ENCODE measurements at places on chromosomes 5 and 9.
A peak's percentile ranks its signal among the peaks of the same experiment; 100 is the strongest.

- DNase-seq = no peak
Observed at GRCh38 chr9:93588641-93589609, 12.5 kb downstream of the PHF2 start.

- no peak for DNase-seq
Observed at GRCh38 chr5:36530215-36530614, 76.2 kb upstream of the SLC1A3 start.

DNA sequence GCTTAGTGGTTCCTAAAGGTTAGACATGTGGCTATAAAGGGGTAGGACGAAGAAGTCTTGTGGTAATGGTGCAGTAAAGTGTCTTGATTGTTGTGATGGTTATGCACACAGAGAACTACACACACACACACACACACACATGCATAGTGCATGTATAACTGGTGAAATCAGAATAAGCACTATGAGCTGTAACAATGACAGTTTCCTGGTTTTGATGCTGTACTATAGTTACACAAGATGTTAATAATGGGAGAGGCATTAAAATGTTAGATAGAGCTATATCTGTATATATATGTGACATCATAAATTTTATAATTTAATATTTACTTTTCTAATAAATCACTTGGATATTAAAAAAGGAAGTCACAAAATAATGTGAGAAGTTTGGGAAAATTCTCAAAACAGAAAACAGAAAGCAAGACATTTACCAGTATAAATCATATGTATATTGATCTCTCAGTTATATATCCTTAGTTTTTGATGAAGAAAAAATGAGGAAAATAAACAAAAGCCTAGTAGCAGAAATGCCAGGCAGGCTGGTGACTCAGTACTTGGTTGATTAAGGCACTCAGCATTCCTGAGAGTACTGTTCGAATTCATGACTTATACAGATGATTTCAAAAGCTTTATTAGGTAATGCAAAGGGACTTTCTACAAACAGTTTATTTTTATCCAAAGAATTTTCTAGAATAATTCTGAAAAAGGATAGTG, 350.5 kb upstream of the DAB2 start:
- no peak for DNase-seq

- DNase-seq = no peak
Observed at GRCh38 chr5:28961816-28962215, 1923.4 kb upstream of the CDH9 start.

GRCh38 chr9:89729954-89730530, 125.2 kb downstream of the GADD45G start:
- no peak for DNase-seq

- no peak for DNase-seq
Observed at GRCh38 chr5:135140446-135141204, 106.6 kb upstream of the PITX1 start.

- no peak for DNase-seq
Observed at GRCh38 chr5:65873181-65873750, 53.1 kb upstream of the ERBIN start.

DNA sequence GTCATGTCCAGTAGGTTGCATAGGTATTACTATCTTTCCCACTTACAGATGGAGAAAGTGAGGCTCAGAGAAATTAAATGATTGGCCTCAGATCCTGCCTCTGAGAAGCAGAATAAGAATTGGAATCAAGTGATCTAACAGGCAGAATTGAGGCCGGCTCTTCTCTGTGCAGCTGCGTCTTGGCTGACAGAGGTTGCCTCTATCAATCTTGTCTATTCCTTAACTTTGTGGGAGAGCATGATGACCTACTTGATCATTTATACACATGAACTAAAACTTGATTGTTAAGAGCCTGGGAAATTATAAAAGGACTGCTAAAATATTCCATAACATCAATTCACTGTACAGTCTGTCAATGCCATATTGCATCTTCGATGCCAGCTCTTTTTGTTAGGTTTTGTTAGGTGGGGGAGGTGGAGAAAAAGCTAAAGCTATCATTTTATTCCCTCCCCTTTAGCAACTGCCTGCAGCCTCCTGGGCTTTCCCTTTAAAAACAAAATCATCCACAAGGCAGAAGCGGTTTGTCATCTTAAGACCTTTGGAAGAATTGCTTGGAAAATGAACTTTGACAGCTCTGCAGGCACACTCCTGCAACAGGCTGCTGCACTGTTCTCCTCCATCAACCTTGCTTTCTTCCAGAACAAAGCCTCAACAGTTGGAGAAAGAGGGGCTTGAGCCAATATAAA, 247.4 kb downstream of the SMARCA2 start:
- no peak for DNase-seq

GRCh38 chr5:36310138-36310537, 8.4 kb upstream of the RANBP3L start:
- DNase-seq = no peak

- no peak for DNase-seq
Observed at GRCh38 chr5:56735849-56736641, 79.3 kb upstream of the MAP3K1 start.

- DNase-seq = no peak
Observed at GRCh38 chr5:146126068-146126467, 20.7 kb upstream of the PLAC8L1 start.

GRCh38 chr9:32526041-32526706, at the start of gene RIGI:
Gene RIGI, minus strand, starts transcription at chr9:32526196. Its CDS starts 30 bp downstream, at chr9:32526166.
- peak; percentile 49 for DNase-seq

- DNase-seq = peak; percentile 7
Observed at GRCh38 chr5:141814064-141814964, 63.9 kb downstream of the PCDH1 start.

- DNase-seq = no peak
Observed at GRCh38 chr9:87639949-87640348, 86.0 kb upstream of the CTSL start.

- DNase-seq = no peak
Observed at GRCh38 chr5:24381861-24382489, 262.8 kb downstream of the CDH10 start.

DNA sequence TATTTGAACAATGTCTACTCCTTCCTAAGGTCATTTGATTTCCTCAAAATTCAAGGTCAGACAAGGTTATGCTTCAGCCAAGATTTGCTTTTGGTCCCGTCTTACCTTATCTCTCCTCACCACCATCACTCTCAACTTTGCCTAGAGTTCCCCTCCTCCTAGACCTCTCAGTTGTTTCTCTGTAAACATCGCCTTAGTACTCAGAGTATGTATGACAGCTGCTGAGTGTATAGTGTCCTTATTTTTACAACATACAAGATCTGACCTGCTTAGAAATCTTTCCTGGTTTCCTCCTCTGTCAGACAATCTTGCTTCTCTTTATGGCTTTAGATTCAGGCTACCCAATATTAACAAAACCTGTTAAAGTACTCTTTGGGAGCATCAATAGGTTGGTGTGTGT, 50.0 kb upstream of the C6 start:
- no peak for DNase-seq

GRCh38 chr5:5288201-5288600, 134.3 kb upstream of the ICE1 start:
- no peak for DNase-seq

GRCh38 chr5:11443831-11444230, 460.4 kb downstream of the CTNND2 start:
- no peak for DNase-seq

DNA sequence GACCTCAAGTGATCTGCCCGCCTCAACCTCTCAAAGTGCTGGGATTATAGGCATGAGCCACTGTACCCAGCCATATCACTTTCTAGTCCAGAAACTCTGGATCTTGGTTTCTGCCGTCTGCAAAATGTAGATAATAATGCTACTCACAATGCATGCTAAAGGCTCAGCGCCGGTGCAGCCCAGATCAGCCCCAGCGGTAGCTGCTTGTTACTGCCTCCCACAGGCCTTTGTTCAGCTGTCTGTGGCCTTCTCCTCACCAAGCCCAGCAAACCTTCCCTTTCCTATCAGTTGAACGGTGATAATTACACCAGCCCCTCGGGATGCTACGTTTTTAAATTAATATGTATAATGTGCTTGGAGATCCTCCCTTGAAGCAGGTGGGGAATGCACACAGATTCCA, 26.2 kb upstream of the MSX2 start:
- no peak for DNase-seq

DNA sequence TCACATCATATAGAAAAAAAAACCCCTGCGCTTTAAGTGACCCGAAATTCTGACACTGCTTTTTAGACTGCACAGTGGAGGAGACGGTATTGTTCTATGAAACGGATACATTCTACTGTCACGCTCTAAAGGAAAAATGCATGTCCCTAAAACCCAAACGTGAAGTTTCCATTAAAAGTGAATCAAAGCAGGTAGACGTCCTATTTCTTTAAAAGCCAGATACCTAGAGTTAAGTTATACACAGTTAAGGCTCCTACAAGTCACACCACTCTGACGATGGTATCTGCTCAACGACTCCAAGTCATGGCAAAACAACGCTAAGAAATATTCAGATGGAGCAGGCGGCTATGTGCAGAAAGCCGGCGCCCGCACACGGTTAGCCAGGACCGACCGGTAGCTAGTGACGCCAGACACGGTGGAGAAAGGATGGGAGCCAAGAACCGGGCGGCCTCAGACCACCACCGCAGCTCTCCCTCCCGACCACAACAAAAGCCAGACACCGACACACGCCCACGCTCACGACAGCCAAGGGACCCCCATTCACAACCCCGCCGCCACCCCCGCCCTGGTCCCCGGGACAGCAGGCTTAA, 734 bp downstream of the SKP1 start:
- DNase-seq = no peak

DNA sequence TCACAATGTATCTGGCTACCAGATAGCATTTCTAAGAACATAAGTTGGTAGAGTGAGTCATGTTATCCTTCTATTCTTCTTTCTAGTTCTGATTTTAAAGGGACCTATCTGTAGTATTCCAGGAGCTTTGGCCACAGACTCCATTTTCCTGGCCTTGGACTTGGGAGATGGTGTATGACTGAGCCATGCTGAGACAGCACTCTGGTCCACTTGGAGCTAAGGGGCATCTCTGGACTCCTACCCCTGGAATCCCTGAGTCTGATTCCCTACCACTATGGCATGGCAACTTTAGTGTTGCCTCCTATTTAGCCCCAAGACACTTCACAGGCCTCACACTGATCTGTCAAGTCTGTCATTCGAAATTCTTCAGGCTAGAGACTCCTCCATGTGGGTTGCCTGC, 58.8 kb downstream of the BAAT start:
- DNase-seq = no peak

GRCh38 chr9:110287289-110287680, 31.0 kb upstream of the TXN start:
- DNase-seq = no peak

GRCh38 chr5:96439477-96440184, 6.6 kb upstream of the PCSK1 start:
- no peak for DNase-seq

- no peak for DNase-seq
Observed at GRCh38 chr9:94895668-94896067, 169.2 kb downstream of the AOPEP start.

DNA sequence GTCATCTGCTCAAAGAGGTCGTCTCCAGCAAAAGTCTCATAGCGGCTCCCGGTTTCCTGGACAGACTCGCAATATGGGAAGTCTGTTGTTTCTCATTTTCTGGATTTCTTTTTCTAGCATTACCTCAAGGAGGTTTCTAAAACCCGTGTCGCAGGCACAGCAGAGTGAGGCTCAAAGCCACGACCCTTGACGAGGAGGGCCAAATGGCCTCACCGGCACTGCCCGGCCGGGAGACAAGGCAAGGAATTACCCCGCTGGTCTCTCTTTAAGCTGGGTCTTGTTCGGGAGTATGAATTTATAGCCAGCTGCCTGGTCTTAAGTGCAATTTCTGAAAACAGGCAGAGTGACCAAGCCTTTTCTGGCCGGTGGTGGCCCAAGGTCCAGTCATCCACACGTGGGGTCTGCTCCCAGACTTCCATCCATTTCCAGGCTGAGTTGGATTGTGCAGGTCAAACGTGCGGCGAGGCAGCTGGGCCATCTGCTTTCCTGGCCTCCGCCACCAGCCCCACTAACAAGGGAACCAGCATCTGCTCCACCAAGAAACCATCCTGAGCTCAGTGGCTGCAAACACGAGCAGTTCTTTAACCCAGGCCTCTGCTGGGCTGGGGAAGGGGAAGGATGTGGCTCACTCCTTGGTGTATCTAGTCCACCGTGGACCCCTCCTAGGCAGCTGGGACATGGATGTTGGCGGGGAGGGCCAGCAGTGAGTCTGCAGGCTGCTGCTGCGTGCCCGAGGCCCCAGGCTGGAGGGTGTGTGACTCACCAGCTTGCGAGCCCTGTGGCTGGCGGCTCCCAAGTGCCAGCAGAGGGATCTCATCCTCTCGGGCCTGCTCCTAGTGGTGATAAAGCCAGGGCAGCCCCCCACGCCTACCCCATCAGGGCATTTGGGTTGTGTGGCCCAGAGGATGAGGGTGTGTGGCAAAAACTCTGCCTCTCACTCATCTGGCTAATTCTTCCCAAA, 55.6 kb upstream of the COL5A1 start:
- DNase-seq = no peak

DNA sequence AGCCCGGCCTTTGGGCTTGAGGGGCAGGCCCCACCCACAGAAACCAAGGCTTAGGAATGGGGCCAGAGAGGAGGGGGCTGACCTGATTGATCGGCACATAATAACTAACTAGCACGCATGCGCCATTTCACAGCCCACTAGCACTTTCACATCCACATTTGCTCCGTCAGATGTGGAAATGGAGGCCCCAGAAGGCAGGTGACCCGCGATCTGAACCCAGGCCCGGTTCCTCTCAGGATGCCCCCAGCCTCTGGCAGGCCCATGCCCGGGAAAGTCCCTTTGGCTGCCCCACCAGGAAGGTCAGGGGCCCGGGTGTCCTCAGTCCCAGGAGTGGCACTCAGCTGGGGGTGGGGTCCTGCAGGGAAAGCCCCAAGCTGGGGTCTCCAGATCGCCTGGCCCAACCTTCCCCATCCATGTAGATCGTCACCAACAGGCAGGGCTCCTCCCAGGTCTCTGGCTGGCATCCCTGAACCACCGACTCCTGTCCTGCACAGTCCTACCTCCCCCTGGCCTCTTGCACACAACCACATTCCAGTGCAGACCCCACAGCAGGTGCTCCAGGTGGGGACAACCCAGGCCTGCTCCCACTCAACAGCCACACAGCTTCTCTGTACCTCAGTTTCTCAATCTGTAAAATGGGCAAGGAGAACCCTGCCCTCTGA, 46.7 kb downstream of the VAV2 start:
- no peak for DNase-seq

DNA sequence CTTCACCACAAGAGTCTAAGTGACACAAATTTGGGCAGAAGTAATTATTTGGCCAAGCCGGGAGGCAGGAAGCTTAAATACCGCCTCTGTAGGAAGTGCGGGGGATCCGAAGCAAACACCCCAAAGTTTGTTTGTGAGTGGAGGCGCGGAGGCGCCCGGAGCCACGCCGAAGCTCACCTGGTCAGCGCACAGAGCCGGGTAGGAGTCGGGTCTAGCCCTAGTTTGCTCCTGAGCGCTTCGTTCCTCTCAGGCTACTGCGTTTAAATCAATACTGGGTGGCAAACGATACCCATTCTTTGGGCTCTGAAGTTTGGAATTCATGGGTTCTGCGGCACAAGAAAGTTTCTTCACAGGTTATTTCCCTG, 855 bp downstream of the MCC start:
- no peak for DNase-seq

- no peak for DNase-seq
Observed at GRCh38 chr5:36950586-36951457, 74.3 kb downstream of the NIPBL start.
